Hematopoietic multipotent progenitor cell treated with erythropoietin and hydrocortisone succinate and interleukin-3 and kit ligand, for 15 days (in vitro differentiated cells): ENCODE measurements at places on chromosomes 12 and 14.
A peak's percentile ranks its signal among the peaks of the same experiment; 100 is the strongest.

DNA sequence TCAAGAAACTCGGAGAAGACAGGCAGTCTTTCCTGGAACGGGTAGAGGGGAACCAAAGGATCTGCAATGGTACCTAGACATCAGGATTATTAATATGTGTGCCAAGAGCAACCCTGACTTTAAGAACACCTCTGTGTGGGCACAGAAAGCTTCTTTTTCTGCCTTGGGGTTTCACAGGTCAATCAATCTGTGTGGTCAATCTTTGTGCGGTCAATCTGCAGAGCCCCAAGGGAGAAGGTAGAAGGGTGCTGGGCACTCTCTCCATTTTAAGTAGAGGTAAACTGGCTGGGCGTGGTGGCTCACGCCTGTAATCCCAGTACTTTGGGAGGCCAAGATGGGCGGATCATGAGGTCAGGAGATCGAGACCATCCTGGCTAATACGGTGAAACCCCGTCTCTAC, 100.7 kb downstream of the ARF6 start:
- no peak for DNase-seq

GRCh38 chr12:92008345-92008744, 137.3 kb downstream of the BTG1 start:
- DNase-seq, result no peak

- DNase-seq, result no peak
Observed at GRCh38 chr14:83733670-83734069, 1796.3 kb upstream of the FLRT2 start.

DNA sequence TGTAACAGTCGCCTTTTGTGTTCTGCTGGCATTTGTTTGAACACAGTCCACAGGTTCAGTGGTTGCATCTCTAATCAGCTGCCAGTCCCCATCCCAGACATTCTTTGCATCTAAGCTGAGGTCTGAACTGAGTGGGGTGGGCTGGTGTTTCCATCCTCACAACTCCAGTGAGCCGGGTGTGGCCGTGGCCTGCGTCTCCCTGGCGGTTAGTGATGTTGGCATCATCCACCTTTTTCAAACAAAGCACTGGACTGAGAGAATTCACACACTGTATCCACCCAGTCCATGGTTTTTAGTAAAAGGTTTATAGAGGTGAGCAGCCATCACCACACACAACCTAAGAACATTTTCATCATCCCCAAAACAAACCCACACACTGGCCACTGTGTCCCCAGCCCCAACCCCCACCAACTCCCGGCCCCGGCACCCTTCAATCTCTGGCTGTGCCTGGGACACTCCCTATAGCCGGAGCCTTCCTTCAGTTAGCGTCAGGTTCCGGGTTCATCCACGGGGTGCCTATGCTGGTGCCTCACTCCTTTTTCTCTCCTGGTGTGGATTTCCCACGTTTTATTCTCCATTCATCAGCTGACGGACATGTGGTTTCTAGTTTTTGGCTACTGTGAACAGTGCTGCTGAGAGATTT, 6.5 kb downstream of the DDX51 start:
- DNase-seq, result no peak

GRCh38 chr12:65656891-65657351, 167.4 kb upstream of the HMGA2 start:
- no peak for DNase-seq

DNA sequence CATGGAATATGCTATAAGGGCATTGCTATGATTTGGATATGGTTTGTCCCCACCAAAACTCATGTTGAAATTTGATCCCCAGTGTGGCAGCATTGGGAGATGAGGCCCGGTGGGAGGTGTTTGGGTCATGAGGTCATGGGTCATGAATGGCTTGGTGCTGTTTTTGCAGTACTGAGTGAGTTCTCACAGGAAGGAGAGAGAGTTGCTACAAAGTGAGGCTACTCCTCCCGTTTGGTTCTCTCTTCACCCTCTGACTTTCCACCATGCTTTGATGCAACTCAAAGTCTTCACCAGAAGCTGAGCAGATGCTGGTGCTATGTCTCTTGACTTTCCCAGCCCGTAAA, 388.1 kb upstream of the TMPO start:
- no peak for DNase-seq

DNA sequence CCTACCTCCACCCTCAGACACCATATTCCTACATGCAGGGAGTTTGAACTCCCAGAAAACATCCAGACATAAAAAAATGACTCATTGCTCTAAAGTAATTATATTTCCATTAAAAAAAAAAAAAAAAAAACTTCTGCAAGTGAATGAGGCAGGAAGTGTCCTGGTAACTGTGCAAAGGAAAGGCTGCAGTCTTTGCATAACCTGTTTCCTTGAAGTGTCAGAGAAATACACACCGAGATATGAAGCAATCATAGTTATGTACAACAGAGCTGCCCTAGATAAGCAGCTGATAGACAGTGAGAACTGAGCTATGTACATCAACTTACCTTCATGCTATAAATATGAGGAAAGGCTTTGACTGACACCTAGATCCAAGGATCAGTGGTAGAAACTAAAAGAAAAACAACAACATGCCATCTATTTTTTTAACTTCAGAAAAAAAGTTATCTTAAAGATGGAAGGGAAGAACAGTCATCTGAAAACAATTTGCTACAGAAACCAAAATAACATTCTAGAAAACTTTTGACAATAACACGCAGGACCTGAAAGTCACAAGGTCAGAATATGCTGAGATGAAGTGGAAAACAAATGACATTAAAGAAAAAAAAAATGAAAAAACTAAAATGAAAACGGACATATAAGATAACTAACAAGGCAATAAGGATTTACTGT, 263.2 kb downstream of the SEC23A start:
- DNase-seq, result no peak

DNA sequence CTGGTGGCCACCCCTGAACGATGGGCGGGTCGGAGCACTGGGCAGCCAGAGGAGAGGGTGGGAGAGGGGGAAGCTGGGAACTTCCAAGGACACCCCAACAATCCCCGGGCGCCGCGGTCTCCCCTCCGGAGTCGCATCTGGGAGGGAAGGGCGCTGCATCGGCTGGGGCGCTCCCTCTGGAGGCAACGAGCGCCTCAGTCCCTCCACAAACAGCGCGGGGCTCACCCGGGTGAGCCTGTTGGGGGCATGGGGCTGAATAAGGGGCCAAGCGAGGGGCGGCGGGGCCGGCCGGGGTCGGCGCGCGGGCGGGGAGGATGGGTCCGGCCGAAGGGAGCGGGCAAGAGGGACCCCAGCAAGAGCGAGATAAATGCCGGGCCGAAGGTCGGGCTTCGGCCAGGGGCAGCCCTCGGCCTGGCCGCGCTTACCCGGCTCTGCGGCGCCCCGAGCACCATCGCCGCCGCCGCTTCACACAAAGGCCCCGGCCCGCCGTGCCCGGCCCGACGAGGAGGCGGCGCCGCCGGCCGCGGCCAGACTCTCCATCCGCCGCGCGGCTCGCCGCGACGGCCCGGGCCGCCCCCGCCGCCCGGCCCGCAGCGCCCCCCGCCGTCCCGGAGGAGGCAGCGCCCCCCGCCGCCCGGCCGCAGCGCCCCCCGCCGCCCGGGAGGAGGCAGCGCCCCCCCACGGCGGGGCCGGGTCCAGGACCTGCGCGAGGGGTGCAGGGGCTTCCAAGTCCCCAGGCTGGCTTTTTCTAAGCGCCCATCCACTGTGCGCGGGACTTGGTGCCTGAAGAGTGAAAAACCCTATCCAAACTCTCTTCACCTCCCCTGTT, at the start of gene ZBTB39:
TSS of gene ZBTB39 (minus strand) at position 567 of the 829 bp plus-strand sequence. CDS start 1,629 bp downstream, outside the sequence.
- peak; percentile 68 for DNase-seq

GRCh38 chr12:2260441-2260840, 207.7 kb downstream of the CACNA1C start:
- DNase-seq, result no peak

- peak; percentile 57 for DNase-seq
Observed at GRCh38 chr12:7068994-7069346, 8.5 kb downstream of the C1S start.

DNA sequence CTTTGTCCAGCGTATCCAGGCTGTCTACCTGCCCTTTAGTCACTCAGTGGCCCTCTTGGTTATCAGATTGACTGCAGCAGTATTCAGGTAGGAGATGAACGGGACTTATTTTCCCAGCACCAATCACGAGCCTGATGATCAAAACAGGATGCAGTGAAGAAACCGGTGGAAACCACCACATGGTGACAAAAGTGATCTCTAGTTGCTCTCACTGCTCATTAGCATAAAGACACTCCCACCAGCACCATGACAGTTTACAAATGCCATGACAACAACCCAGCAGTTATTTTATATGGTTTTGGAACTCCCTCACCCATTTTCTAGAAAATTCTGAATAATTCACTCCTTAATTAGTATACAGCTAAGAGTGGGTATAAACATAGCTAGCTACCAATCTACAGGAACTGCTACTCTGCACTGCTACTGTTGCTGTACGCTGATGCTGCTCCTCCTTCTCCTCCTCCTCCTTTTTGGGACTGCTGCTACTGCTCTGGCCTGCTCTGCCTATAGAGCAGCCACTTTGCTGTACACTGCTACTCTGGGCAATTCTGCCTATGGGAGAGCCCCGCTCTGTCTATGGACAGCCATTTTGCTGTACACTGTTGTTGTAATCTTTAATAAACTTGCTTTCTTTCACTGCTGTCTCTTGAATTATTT, 142.5 kb upstream of the SSTR1 start:
- no peak for DNase-seq

- DNase-seq, result no peak
Observed at GRCh38 chr12:71014180-71014785, 93.7 kb upstream of the PTPRR start.

DNA sequence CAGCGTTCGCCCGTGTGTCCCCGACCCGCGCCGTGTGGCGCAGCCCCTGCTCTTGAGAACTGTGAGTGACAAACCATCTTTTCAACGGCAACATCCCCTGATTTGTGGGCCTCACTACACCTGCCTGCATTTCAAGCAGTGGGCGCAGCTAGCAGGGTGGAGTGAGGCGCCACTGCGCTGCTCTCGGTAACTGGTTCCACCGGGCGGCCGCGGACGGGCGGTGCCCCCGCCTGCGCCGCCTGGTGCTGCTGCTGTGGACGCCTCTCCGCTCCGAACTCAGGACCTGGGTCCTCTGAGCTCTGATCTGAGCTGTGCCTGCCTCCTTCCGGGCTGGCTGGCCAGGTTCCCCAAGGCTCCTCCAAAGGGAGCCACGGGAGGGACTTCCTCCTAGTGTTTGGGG, 5.9 kb upstream of the DEGS2 start:
- DNase-seq, result no peak

DNA sequence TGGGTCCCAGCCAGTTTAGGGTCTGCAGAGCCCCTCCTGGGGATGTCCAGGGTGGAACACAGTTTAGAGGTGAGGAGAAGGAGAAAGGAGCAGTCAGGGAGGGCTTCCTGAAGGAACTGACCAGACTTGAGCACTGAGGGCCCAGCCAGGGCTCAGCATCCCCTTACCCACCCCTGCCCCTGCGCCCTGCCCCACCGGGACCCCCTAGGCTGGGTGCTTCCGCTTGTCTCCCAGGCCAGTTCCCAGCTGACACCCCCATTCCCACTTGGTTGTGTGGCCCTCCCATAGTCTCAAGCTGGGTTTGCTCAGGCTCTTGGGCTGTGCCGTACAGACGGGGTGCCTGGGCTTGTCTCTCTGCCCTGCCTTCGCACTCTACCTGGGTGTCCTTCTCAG, 26.3 kb upstream of the KIF26A start:
- DNase-seq, result no peak

DNA sequence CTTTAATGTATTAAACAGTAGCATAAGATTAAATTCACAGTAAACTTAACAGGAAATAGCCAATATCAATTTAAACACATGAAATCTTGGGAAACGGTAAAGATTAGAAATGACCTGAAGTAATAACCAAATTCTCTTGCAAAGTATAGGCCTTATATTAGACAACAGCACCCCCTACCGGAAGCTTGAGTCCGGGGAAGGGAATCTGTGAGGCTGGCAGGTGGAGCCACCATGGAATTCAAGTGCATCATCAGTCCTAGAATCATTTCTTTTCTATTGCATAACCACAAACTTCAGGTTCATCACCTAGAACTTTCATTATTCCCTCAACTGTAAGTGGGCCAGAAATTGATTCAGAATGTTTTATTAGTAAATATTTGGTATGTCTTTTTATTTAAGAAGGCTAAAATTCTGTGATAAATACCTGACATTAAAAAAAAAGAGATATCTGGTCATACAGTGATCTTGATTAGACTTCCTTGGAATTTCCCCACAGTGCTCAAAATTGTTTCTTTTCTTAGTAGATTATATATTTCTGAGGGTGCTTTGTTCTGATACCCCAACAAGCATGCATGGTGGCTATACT, 48.6 kb downstream of the AP5M1 start:
- DNase-seq, result peak; percentile 80

DNA sequence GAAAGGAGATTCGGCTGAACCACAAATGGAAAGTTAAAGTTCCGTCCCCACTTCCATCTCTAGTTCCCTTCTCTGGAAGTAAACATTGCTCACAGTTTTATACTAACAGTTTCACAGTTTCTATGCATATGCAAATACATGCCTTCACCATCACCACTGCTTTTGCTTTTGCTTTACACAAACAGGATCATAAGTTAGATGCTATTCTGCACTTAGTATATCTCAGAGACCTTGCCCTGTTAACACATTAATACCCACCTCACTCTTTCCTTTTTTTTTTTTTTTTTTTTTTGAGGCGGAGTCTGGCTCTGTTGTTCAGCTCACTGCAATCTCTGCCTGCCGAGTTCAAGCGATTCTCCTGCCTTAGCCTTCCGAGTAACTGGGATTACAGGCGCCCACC, 890 bp downstream of the TEP1 start:
- DNase-seq, result no peak

DNA sequence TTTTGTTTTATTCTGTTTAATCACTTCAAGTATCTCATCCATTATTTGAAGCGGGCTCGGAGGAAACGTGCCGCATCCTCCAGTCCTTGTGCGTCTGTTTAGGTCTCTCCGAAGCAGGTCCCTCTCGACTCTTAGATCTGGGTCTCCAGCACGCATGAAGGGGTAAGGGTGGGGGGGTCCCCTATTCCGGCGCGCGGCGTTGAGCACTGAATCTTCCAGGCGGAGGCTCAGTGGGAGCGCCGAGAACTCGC, 311 bp upstream of the LGR5 start:
- no peak for DNase-seq

DNA sequence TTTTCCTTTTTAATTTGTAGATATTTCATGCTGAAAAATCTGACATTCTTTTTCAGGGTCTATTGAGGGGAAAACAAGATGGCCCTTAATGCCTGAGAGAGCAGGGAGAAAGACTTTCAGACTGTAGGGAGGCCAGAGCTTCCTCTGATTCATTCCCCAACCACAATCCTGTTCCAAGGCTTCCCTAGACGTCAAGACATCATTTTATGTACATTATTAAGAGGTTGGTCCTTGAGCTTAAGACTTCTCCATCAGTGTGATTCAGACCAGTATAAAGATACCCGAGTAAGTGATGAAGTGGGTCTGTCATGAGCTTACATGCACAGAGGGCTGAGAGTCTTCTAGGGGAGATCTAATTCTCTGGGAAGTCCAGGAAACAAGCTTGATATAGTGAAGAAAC, 57.3 kb downstream of the AVPR1A start:
- no peak for DNase-seq

DNA sequence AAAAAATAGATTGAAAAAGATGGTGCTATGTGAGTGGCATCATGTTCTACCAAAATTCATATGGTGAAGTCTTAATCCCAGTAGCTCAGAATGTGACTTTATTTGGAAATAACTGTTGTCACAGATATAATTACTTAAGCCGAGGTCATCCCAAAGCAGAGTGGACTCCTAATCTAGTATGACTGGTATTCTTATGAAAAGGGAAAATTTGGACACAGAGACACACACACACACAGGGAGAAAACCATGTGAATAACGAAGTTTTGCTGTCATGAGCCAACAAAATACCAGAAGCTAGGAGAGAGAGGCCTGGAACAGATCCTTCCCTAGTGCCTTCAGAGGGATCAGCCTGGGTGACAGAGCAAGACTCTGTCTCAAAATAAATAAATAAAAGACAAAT, 62.6 kb downstream of the FAR2 start:
- no peak for DNase-seq
